Suprapubic skin (tissue), 4 donors: ENCODE measurements at places on chromosomes 2 and 18. TPM values are rescaled to one million over a fixed set of nuclear protein-coding genes. Genes with fewer than 3 reads are reported as not detected.

INPP4A gene
- total RNA-seq = 13.6 TPM

CFC1 gene
- not detected for total RNA-seq

SAG gene
- not detected for total RNA-seq

GULP1 gene
- total RNA-seq = 14.3 TPM

MAP3K19 gene
- total RNA-seq = not detected

SULT1C2 gene
- total RNA-seq = not detected

RAB17 gene
- total RNA-seq = 4.9 TPM

MYOM1 gene
- total RNA-seq = 1.1 TPM

CCDC142 gene
- 10.4 TPM for total RNA-seq

ROCK2 gene
- 28.0 TPM for total RNA-seq

ACADL gene
- 4.0 TPM for total RNA-seq

RIT2 gene
- total RNA-seq = not detected

RGPD3 gene
- 1.1 TPM for total RNA-seq

CCDC150 gene
- total RNA-seq = 6.7 TPM

SMYD1 gene
- total RNA-seq = not detected

CDH20 gene
- total RNA-seq = 1.2 TPM

MC2R gene
- not detected for total RNA-seq

UGT1A6 gene
- 26.3 TPM for total RNA-seq

DGKD gene
- 7.0 TPM for total RNA-seq

NTSR2 gene
- total RNA-seq = not detected

CCDC102B gene
- 1.6 TPM for total RNA-seq

GPR39 gene
- total RNA-seq = 1.4 TPM

CD226 gene
- 0.08 TPM for total RNA-seq

HOXD3 gene
- total RNA-seq = 2.5 TPM

MIB1 gene
- 16.6 TPM for total RNA-seq

OSR1 gene
- 12.8 TPM for total RNA-seq

THOC1 gene
- 30.4 TPM for total RNA-seq

RBM43 gene
- total RNA-seq = 3.5 TPM

NPAS2 gene
- 46.5 TPM for total RNA-seq

GALNT14 gene
- total RNA-seq = 6.6 TPM

CD302 gene
- total RNA-seq = 32.3 TPM

SGO2 gene
- 2.0 TPM for total RNA-seq

ERMN gene
- not detected for total RNA-seq
